ENCODE measurements at places on chromosomes 1 and 21.
A peak's percentile ranks its signal among the peaks of the same experiment; 100 is the strongest.

DNA sequence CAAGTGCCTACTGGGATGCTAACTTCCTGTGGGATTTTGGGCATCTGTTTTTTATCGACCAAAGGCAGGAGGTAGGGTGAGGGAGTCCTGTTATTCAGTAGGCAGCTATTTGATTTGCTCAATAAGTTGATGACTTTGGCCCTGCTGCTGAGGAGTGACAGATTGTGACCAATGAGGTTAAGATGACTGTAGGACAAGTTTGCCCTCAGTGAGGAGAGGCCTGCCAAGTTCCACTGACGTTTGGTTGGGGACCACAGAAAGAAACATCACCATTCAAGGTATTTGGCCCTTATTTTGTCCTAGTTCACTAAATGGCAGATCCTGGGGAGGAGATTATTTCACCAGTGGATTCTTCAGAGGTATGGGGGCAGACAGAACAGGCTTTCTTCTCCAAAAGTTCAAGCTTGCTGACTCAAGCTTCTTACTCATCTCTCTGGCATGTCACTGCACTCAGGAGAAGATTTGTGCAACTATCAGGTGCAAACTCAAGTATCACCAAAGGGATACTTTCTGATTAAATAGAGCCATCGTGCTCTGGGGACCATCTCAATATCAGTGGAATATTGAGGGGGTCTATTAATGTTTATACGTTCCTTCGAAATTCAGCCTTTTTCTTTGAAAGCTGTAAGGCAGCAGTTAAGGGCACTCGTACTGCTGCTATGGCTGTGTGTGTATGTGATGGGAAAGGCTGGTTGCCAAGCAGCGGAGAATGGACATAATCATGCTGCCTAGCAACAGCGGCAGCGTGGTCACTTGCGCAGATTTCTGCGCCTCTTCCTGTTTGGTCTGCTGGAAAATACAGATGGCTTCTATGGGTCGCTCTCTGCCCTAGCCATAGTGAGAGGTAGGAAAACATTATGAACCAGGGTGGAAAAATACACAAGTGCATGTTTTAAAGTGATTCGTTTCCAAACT is 78.7 kb downstream of the PBX1 start:
- no peak for DNase-seq

DNA sequence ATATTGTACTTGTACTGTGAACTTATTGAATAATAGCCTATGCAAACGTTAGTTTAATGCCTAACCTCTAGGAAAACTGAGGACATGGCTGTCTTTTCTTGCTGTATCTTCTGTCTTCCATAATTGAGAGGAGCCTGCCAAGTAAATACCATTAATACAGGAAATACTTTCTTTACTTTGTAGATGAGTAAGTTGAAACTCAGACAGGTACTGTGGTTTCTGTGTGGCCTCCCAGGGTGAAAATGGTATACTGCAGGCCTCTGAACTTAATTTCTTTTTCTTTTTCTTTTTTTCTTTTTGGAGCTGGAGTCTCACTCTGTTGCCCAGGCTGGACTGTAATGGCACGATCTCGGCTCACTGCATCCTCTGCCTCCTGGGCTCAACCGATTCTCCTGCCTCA is 208.8 kb upstream of the ADGRL4 start:
- no peak for DNase-seq

DNA sequence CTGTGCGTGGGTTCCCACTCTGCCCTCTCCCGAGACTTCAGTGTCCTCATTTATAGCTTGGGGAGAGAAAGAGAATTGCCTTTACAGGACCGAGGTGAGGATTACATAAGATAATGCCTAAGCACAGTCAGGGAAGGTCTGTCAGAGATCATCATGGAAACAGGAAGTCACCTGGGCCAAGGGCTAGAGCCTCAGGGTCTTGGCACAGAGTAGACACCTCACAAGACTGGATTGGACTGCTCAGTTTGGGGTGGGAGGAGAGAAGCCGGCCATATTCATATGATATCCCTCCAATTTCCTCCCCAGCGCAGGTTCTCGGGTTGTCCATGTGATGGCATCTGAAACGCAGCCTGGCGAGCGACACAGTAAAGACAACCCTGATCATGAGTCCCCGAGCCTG is 3.8 kb downstream of the CNR2 start:
- DNase-seq, result no peak

- no peak for DNase-seq
Measured at GRCh38 chr1:92466683-92467352, 19.9 kb downstream of the GFI1 start.

DNA sequence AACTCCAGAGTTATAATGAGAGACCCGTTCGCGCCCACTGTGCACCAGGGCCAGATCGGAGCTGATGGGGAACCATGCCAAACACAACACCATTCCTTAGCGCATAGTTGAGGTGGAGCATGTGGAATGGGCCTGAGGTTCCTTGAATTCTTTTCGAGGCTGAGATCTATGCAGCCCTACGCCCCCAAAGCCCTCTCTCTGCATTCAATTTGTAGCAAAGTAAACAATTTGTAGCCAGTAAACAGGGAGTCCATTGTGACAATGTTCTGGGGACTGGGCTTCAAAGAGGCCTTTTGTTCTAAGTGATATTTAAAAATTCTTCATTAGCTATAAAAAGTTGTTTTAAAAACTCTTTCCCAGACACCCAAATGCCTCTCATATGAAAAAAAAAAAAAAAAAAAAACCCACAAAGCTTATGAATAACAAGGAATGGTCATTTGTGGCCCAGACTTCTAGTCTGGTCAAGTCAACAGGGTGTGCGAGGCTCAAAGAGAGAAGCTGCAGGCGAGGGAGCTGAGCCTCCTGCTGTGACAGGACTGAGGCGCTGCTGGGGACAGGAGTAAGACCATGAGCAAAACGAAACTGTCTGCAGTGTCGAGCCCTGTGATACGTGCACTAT is 30.6 kb upstream of the KCNE2 start:
- no peak for DNase-seq

DNA sequence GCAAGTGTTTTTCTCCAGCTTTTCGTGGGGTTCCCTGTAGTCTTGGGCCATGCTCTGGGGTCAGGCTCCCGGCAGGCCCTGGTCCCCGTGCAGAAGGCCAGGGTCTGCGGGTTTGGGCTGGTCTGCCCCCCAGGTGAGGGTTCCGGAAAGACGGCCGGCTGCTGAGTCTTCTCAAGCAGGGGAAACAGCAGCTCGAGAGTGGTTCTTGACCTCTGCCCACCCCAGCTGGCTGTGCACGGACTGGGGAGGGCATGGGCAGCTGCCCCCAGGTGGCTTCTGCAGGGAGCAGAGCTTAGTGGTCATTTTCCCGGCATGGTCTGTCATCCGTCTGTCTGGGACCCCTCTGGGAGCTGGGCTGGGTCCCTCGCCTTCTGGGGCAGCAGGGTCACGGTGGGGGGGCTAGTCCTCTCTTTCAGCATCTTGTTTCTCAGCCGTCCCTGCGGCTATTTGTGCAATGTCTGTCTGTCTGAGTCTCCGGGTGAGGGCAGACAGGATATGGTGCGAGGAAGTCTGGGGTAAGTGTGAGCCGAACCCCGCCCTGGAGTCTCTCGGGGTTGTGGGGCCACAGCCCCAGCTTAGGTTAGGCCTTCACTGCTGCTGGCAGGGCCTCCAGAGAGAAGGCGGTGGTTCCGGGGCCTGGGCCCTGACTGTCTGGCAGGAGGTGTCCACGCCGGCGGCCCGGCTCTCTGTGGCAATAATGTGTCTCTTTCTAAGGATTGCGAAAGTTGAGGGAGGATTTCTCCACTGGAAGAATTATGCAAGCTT is 6.1 kb downstream of the SKI start:
- peak; percentile 46 for DNase-seq
